ENCODE measurements at places on chromosomes 4 and X. TPM values are rescaled to one million over a fixed set of nuclear protein-coding genes. Genes with fewer than 3 reads are reported as not detected.

CT45A3 gene
- not detected for total RNA-seq

PAGE4 gene
- not detected for total RNA-seq

ZGRF1 gene
- total RNA-seq, result 9.4 TPM

ARX gene
- not detected for total RNA-seq

NDNF gene
- total RNA-seq, result 5.9 TPM

CTAG2 gene
- not detected for total RNA-seq

DSPP gene
- not detected for total RNA-seq

INTU gene
- 10.5 TPM for total RNA-seq
